NCI-H774 (cell line): ENCODE measurements at places on chromosomes 1 and 21.
A peak's percentile ranks its signal among the peaks of the same experiment; 100 is the strongest.

DNA sequence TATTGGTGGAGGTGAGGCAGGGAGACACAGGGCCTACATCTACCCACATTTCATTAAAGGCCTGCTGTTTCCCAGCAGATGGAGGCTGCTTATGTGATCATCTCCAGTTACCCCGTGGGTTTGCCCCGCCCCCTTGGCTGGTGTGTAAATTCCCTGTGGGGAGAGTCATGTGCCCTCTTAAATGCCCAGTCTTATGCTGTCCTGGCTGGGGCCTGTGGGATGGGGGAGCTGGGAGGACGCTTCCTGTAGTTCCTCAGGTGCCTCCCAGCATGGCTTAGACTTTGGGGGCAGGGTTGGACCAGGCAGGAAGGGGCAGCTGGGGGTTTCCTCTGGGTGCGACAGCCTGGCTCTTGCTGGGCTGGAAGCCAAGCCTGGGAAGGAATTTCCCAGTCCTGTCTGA is 15.5 kb upstream of the CITED4 start:
- DNase-seq, result no peak

DNA sequence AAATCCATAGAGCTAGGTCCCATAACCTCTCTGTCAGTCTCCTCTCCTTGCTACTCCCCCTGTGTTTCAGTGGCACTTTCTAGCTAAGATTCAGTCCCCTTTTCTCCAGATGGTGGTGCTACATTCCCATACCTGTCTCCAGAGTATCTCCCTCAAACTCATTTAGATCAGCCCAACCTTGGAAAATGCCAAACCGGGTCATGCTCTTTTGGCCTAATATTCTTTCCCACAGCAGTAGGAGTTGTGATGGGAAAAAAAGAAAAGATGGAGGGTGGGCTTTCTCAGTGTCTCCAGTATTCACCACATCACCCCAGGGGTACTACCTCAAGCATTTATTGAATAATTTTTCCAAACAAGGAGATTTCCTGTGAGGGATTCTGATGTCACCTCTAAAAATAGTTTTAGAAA is 3.2 kb upstream of the RXFP4 start:
- DNase-seq, result peak; percentile 28

GRCh38 chr1:231921646-231922345 is 295.2 kb downstream of the DISC1 start:
- DNase-seq, result no peak

- no peak for DNase-seq
Observed at GRCh38 chr1:98707556-98707955, 46.0 kb downstream of the SNX7 start.

DNA sequence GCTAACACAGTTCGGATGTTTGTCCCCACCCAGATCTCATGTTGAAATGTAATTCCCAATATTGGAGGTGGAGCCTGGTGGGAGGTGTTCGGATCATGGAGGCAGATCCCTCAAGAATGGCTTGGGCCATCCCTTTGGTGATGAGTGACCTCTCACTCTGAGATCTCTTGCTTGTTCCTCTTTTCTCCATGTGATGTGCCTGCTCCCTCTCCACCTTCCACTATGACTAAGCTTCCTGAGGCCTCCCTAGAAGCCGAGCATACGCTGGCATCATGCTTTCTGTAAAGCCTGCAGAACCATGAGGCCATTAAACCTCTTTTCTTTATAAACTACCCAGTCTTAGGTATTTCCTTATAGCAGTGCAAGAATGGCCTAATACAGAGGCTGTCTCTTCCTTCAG is 8.1 kb upstream of the PLA2G5 start:
- no peak for DNase-seq

- DNase-seq, result peak; percentile 61
Observed at GRCh38 chr1:25031966-25032667, 102.0 kb upstream of the RUNX3 start.

DNA sequence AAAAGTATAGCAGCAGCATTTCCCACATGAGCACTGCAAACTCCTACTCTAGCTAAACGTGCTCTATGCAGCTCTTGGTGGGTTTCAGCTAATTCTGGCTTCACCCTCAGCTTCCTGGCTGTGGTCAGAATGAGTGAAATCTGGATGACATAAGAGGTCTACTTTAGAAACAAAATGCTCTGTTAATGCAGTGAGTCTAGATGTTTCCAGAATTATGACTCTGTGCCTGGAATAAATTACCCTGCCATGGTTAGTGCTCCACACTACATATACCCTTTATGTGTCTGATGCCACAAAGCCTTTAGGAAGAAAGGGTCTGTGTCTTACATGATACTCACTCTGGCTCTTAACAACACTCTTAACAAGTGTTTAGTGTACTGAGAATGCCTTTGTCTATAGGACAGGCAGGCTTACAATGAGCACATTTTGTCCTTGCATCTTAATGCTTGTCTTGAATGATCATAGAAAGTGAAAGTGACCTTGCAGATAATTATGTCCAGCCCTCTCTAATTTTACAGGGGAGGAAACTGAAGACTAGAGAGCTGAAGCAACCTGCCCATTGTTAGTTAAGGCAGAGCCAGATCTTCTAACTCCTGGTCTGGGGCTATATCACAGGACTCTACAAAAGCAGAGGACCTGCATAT is 9.2 kb downstream of the S100A10 start:
- DNase-seq, result no peak

DNA sequence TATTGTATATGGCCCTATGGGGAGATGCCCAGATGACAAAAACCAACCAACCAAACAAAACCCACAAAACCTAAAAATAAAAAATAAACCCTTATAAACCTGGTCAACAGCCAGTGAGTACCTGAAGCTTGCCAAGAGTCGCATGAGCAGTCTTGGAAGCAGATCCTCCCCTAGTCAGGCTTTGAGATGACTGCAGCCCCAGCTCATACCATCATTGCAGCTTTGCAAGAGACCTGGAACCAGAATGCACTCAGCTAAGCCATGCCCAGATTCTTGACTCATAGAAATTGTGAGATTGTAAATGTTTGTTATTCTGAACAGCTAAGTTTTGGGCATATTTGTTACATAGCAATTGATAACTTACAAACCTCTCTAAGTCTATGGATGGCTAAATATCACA is 326.8 kb downstream of the HLX start:
- DNase-seq, result no peak

GRCh38 chr21:41687633-41688032 is 79.2 kb downstream of the RIPK4 start:
- no peak for DNase-seq

GRCh38 chr1:96306809-96307560 is 414.6 kb upstream of the PTBP2 start:
- no peak for DNase-seq
